ENCODE measurements at places on chromosomes 7 and 10.

GRCh38 chr7:25968205-25968993 is 183.6 kb upstream of the NFE2L3 start:
- DNase-seq = peak; percentile 52

DNA sequence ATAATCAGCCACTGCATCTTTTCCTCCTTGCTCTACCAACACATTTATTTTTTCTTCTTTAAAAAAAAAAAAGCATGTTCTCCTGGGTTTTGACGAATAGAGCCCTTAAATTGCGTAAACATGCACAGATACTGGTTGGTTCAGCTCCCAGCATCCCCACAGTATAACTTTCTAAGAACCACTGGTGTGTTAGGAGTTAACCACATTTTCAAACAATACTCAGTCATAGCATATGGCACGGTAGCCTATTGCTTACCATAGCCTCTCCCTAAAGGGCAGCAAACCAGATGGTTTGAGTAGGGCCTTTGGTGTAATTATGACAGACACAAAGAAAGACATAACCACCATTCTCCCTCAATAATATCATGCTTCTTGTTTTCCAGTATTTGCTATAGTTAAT is 145.0 kb downstream of the LRRC4 start:
- DNase-seq = no peak

- DNase-seq = no peak
These were observed 2.1 kb downstream of the CASD1 start for GRCh38 chr7:94511718-94512117.

DNA sequence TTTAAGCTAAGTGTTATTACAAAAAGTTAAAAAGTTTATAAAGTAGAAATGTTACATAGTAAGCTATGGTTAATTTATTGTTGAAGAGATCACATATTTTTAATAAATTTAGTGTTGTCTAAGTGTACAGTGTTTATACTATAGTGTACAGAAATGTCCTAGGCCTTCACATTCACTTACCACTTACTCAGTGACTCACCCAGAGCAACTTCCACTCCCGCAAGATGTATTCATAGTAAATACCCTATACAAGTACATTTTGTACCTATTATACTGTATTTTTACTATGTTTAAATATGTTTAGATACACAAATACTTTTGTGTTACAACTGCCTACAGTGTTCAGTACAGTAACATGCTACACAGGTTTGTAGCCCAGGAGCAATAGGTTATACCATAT is 69.2 kb downstream of the DNAJC1 start:
- DNase-seq = no peak

DNA sequence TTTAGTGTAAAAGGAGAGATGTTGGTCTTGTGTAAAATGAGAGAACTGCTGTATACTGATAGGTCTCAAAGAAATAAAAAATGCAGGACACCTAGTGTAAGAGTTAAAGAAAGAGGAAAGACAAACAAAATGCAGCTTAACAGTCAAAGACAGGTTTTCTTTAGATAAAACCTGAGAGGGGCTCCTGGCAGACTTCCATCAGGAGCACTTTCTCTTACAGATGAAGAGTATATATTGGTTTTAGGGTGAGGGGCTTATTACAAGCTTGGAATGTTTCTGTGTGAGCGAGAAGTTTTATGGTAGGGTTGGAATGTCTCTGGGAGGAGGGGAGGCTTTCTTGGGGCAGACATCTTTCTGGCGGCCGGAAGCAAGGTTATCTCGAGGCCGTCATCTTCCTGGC is 16.2 kb downstream of the ACBD7 start:
- DNase-seq = no peak

GRCh38 chr10:128579280-128579865 is 453.1 kb upstream of the MKI67 start:
- DNase-seq = no peak

- DNase-seq = no peak
These were observed 43.8 kb downstream of the DENND2A start for GRCh38 chr7:140596519-140597427.

- peak; percentile 24 for DNase-seq
These were observed 90.8 kb downstream of the CHN2 start for GRCh38 chr7:29285444-29285793.

DNA sequence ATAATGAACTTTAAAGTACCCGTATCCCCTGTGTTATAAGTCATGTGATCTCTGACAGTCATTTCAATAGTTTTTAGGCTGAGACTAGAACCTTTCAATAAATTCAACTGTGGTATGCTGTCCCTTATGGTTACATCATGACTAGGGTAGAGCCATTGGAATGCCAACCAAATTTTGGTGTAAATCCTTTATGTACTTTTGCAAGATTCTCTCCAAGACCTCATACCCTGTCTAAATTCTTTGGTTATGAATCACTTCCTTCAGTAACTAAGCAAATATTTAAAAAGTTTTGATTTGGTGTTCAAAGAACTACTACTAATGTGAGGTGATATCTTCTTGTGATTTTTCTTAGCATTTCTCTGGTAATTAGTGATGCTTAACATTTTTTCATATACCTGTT is 20.8 kb upstream of the OR6B1 start:
- no peak for DNase-seq

DNA sequence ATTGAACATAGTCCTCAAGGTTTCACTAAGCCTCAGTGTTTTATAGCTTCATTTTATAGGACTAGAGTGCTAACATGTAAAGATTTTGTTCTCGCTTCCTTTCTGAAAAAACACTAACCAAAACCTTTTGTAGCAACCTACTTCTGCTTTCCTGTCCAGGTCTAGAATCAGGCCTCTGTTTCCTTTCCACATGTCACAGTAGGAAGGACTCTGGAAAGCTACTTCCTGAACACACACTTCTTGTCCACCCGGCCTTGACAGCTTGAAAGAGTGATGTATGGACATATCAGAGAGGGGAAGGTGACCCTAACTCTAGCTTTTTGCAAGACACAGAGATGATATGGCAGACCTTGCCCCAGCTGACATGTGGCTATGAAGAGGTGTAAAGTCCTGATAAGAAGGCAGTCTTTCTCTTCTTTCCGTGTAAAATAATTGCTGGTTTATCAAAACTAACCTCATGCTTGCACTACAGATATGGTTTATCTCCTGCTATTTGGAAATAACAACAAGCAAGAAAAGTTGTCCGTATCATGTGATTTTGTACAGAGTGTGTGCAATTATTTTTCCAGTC is 175.4 kb downstream of the SKAP2 start:
- no peak for DNase-seq

DNA sequence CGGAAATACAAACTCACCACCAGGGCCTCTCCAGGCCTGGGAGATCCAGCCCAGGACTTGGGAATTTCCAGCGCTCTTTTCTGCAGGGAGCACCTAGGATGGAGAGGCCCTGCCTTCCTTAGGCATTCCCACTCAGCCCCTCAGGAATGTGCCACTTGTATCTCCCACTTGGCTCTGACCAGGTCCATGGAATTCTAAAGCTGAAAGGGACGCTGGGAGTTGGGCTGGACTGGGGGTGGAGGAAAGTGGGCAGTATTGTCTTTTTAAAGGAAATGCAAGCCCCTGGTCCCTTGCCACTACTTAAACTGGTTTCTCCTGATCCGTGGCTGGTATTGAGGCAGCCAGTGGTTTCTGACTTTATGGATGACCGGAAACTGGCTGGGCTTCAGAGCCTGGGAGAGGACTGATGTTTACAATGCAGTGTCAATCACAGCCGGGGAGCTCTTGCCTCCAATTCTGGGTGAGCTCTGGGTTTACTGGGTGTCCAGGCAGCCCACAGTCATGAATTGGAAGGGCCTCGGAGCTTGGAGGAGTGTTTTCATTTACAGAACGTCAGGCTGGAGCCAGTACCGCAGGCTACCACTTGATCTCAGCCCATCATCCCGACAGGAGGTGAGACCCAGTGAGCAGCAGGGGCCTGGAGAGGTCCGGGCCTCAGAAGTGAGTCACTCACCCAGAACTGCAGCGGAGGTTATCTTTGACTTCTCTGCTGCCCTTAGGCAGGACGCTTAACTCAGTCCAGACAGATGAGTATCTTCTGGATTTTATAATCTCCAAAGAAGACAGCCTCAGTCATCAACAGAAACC is 27.3 kb downstream of the AGAP3 start:
- DNase-seq = no peak

- DNase-seq = no peak
These were observed 207.7 kb upstream of the SHH start for GRCh38 chr7:156019776-156020565.

- no peak for DNase-seq
These were observed 146.1 kb downstream of the ABCA13 start for GRCh38 chr7:48317360-48317759.

DNA sequence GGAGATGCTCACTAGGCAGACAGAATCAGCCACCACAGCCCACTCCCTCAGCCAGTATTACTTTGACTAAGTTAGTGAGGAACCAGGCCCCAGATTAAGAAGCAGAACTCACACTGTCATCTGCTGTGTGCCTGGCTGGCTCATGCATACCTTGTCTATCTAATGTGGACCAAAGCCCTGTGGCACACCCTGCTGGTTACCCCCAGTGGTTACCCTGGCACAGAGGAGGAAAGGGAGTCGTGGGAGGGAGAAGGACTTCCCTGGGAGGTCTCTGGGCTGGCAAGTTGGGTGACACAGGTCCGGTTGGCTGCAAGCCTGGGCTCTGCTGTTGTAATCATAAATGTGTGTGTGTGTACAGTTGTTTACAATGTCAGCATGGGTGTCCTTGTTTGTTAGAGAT is 7.5 kb upstream of the SH2D4B start:
- DNase-seq = no peak

DNA sequence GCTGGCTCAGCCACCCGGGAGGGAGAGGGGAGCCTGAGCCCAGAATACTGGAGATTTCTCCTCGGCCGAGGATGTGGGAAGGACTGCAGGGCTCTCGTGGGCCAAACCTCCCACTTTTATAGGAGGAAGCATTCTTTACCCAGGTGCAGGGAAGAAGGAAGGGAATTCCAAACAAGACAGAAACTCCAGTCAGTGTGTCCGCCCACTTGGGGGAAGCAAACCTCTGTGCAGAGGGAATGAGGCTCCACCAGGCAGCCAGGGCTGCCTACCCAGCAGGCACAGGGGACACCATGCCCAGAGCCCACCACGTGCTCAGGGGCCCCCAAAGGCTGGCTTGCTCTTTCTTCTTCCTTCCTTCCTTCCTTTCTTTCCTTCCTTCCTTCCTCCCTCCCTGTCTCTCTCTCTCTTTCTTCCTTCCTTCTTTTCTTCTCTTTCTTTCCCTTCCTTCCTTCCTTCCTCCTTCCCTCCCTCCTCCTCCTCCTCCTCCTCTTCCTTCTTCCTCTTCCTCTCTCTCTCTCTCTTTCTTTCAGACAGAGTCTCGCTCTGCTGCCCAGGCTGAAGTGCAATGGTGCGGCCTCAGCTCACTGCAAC is 15.4 kb upstream of the FZD9 start:
- DNase-seq = no peak

GRCh38 chr7:133009426-133010252 is 72.3 kb downstream of the CHCHD3 start:
- no peak for DNase-seq

GRCh38 chr7:25795824-25796235 is 356.2 kb upstream of the NFE2L3 start:
- DNase-seq = no peak

DNA sequence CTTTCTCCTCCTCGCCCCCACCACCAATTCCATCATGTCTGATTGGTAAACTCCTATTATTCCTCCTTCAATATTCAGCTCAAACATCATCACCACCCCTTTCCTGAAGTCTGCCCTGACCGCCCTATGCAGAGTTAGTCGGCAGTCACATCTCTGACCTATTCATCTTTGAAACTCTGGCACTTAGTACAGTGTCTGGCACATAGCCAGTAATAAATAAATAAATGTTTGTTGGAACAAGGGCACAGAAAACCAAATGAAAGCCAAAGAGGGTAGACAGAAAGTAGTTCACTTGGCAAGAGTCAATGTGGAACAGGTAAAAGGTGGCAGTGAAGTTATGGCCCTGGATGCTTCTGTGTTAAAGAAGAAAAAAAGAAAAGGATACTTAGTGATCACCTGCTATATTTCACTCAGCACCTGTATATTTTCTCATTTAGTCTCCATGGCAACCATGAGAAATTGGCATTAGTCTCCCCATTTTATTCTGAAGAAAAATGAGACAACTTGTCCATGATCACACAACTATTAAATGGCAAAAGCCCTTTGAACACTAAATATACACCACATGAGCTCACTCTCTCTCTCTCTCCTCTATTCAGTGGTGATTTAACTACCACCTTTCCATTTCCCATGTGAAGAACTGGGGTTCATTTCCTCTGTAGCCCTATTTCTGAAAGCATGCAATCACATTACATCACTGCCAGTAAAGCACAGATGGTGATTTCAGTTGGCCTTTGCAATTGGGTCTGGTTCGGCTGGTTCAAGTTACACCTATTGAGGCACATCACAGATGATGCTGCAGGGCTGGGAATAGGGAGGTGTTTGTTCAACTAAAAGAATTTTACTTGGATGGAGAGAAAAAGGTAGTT is 25.3 kb downstream of the CHCHD3 start:
- DNase-seq = peak; percentile 34

GRCh38 chr7:3164380-3164792 is 120.7 kb upstream of the CARD11 start:
- no peak for DNase-seq

DNA sequence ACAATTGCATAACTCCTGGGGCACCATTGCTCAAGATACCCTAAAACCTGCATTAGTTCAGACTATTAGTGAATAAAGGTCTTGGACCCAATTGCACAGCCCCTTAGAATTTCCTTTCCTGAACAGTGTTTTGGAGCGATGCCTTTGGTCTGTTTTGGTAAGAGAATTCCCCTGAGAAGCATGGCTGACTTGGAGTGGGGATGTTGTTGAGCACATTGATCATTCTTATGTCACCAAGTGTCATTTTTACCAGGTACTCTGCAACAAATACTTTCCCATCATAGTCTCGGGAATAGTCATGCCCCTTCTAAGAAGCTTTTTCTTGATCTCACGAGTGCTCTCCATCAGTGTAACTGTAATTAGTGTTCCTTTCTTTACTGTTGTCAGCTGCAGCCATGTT is 229.7 kb downstream of the GFRA1 start:
- no peak for DNase-seq

DNA sequence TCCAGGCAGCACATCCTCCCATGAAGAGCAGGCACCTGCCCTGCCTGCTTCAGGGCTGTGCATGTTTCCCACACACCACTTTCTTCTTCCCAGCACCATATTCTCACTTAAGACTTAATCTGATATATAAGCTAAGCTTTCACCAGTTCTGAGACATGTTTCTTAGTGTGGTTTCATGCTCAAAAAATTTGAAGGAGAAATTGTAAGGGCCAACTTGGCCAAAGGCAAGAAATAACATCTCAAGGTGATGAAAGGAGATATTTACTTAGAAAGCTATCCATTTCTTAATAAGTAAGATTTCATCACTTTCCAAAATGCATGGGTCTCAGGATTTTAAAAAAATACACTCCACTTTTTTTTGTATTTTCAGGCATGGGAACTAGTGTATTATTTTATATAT is 468.1 kb upstream of the AKR1E2 start:
- no peak for DNase-seq

DNA sequence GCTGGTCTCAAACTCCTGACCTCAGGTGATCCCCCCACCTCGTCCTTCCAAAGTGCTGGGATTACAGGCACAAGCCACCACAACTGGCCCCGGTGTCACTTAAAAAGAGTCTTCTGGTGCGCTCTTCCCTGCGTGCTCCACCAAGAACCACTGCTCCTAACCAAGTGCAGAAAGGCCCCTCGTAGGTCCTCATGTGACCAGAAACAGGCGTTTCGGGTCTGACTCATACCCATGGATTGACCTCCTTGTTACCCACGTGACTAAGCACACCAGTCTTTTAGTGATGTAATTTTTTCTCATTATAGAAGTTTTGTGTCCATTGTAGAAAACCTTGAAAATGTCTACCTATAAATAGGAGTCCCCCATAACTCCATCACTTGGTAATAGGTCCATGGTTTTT is 13.9 kb downstream of the FKBP6 start:
- peak; percentile 53 for DNase-seq

Measured in GM13977 (cell line).